ENCODE measurements at places on chromosomes 3 and 15.

- peak; percentile 75 for DNase-seq
Observed at GRCh38 chr15:22979238-22980188, 655 bp downstream of the CYFIP1 start.

- DNase-seq: no peak
Observed at GRCh38 chr3:103787164-103787871, 1352.5 kb downstream of the ZPLD1 start.

DNA sequence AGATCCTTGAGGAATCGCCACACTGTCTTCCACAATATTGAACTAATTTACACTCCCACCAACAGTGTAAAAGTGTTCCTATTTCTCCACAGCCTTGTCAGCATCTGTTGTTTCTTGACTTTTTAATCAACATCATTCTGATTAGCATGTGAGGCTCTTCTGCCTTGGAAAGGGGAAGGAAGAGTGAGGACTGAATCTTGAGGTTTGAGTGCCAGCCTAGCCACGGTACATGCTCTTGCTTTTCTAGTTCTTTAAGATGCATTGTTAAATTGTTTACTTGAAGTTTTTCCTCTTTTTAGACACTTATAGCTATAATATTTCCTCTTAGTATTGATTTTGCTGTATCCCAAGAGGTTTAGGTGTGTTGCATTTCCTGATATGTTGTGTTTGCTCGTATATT is 596.1 kb downstream of the OTOL1 start:
- DNase-seq: no peak

- peak; percentile 40 for DNase-seq
Observed at GRCh38 chr3:39808467-39809180, 785 bp upstream of the MYRIP start.

DNA sequence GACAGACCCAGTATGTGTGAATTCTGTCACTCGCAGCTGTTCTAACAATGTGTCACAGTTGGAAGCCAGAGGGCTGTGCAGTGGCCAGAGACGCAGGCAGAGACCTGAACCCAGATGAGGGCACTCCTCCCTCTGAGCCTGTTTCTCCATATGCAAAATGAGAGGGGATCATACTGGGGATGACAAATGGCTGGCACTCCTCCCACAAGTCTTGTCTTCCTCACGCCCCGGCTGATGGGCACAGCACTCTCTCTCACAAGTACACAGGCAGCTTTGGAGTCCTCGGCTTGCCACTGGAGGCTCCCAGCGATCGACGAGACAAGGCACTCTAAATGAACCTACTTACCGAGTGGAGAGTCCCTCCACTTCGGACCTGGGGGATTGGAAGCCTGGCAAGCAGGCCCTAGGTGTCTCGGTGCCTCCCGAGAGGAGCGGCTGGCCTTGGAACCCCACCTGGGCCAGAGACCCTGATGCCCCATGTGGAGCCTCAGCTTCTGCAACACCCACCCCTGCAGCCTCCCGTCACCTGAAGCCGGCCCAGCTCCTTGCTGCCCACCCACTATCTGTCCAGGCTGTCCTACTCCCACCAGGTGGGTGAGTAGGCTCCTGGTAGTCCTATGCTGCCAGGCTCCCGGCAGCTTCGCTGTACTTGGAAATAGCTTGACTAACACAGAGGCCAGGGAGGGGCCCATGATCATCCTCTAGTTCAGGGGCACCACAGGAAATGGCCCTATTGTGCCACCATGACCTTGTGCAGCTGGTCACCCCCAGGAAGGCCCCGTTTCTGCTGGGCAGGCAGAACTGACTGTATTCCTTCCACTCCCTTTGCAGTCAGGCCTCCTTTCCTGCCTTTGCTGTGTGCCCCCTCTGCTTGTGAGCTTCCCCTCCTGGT is 65.0 kb upstream of the IQSEC1 start:
- DNase-seq: no peak

DNA sequence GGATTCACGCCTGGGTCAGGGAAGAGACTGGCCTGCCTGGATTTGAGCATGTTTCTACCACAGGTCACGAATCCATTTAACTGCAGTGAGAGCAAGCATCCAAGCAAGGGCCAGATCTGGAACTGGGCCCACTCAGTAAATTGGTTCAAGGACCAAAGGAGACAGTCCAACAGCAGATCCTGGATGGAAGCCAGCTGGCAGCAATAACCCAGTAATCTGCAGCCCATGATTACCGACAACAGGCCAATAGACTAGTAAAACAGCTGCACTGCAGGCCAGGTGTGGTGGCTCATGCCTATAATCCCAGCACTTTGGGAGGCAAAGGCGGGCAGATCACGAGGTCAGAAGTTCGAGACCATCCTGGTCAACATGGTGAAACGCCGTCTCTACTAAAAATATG is 11.8 kb downstream of the SAMD7 start:
- DNase-seq: peak; percentile 41

DNA sequence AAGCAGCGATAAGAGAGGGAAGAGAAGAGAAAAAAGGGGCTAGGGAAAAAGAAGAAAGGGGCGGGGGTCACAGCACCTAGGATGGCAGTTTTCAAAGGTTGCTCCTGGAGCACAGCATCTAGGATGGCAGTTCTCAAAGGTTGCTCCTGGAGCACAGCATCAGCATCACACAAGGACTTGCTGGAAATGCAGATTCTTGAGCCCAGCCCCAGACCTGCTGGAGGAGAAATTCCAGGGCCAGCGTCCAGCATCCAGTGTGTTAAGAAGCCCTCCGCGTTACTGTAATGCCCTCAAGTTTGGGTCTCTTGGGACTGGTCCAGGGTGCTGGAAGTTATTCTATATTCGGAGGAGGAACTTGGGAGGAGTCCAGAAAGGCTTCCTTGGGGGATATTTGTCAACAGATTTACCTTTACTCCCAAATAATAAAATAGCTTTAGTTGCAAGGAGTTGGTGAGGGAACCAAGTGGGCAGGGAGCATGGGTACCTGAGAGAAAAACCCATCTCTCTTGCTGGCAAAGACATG is 519.4 kb downstream of the SHQ1 start:
- DNase-seq: no peak

GRCh38 chr3:65742914-65743313 is 295.8 kb downstream of the MAGI1 start:
- DNase-seq: no peak

GRCh38 chr15:33149919-33150318 is 44.6 kb downstream of the FMN1 start:
- peak; percentile 86 for DNase-seq

GRCh38 chr3:118472586-118472985 is 562.1 kb downstream of the IGSF11 start:
- DNase-seq: peak; percentile 28

- peak; percentile 88 for DNase-seq
Observed at GRCh38 chr15:66775127-66776105, 73.4 kb downstream of the SMAD6 start.

- DNase-seq: no peak
Observed at GRCh38 chr3:189099505-189100290, 72.1 kb upstream of the TPRG1 start.

- no peak for DNase-seq
Observed at GRCh38 chr15:56816781-56817180, 83.5 kb upstream of the ZNF280D start.

- no peak for DNase-seq
Observed at GRCh38 chr15:68403161-68403941, 28.6 kb downstream of the ITGA11 start.

DNA sequence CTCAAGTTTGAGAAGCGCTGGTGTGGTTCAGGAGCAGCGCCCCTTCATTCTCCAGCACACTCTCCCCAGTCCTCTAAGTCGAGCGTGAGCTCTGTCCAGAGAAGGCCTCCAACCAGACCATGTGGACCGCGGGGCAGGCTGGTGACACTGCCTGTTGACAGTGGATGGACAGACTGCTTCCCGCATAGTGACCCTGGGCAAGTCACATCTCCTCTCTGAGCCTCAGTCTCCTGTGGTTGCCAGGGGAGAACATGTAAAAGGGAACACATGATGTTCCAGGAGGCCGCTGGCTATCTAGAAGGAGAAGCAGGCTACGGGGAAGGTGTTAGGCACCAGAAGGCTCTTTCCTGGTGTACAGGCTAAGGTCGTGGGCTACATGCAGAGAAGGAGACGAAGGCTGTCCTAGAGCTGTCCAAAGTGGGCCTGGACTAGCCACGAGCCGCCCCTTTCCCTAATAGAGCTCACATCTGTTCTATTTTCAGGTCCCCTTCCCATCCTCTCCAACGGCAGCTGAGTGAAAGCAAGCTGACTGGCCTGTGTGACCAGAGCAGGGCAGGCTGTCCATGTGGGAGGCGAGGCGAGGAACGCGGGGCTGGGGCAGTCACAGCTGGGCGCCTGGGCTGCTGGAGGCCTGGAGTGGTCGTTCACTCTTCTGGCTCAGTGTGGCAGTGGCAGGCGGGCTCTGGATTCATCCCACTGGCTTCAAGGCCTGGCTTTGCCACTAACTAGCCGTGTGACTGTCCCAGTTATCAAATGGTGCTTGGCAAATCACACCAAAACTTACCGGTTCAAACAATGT is 11.1 kb downstream of the ISG20 start:
- DNase-seq: no peak

GRCh38 chr15:98443526-98443925 is 204.8 kb upstream of the IGF1R start:
- DNase-seq: no peak

DNA sequence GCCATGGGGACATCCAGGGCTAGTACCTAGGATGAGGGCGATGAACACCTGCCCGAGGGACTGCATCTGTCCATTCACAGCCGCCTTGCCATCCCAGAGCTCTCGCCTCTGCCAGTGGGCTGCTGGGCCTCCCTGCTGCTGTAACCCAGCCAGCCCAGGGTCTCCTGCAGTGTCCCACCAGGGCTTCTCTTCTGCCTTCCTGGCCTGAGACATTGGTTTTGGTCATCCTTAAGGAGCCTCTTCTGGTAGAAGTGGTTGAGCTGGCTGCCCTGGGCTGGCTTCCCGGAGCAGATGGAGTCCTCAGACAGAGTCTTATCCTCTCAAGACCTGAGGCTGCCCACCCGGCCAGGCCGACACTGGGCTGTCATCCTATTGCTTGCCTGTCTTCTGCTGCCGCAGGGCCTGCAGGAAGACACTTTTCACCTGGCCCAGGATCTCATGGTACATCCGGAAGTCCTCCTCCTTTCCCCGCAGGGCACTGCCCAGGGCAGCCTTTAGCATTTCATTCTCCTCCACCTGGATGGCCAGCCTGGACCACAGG is 6.1 kb upstream of the HHATL start:
- no peak for DNase-seq

- no peak for DNase-seq
Observed at GRCh38 chr3:145939431-145939830, 221.6 kb downstream of the PLOD2 start.

DNA sequence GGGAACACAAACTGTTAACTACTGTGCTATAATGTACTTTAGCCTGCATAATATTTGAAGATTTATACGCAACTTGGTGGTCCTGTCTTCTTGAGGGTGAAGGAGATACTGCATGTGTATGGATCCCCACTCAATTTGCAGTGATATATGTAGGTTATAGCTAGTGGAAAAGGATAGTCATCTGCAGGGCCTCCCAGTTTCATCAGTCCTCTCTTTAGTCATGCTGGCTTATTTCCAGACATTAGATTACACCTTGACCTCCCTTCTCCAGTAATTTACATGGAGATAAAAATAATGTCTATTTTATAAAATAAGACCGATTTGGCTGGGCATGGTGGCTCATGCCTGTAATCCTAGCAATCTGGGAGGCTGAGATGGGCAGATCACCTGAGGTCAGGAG is 3.7 kb downstream of the NR1D2 start:
- no peak for DNase-seq

DNA sequence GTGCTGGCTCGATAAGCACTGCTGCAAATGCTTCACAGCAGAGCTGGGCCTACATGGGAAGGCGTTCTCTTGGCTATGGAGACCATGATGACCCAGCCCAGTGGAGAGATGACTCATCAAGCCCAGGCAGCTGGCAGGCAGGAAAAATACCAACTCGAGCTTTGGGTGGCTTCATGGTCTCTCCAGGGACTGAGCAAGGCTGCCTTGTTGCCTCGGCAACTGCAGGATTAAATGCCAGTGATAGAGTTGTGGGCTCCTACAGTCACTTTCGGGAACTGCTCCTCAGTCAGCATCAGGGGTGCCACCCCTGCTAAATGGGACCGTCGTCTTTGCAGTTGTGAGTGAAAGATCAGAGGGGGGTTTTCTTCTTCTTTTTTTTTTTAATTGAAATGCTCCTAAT is 54.6 kb upstream of the MYZAP start:
- DNase-seq: peak; percentile 92

GRCh38 chr3:54572197-54572895 is 355.5 kb downstream of the LRTM1 start:
- peak; percentile 49 for DNase-seq

- peak; percentile 67 for DNase-seq
Observed at GRCh38 chr3:171753665-171754408, 56.4 kb downstream of the PLD1 start.

DNA sequence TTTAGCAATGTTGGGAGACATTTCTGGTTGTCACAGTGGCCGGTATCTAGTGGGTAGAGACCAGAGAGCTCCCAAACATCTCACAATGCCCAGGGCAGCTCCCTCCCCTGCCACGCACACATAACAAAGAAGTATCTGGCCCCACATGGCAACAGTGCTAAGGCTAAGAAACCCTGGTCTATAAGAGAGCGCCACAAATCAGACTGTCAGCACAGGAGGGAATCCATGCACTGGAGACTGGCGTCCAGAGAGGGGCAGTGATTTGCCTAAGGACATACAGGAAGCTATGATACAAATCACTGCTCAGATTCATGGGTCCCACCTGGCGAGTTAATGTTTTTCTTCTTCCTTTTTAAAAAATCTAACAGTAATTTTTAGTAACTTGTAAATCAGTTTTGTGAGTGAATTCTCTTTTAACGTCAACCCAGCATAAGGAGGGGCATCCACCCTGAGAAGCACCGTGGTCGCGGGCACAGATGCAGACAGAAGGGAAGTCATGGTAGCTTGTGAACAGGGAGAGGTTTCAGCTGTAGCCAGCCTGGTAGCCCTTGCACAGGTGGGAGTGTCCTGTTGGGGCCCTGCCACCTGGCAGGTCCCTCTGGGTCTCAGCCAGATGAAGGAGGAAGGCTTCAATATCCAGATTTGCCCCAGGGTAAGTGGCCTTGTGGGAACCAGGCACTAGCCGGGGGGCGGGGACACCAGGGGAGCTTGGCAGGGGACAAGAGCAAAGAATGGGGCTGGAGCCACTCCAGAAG is 8.7 kb downstream of the ISG20 start:
- DNase-seq: no peak

GRCh38 chr3:27533718-27534573 is 49.8 kb upstream of the SLC4A7 start:
- DNase-seq: peak; percentile 98

- peak; percentile 96 for DNase-seq
Observed at GRCh38 chr3:128075522-128076482, 23.6 kb downstream of the SEC61A1 start.

DNA sequence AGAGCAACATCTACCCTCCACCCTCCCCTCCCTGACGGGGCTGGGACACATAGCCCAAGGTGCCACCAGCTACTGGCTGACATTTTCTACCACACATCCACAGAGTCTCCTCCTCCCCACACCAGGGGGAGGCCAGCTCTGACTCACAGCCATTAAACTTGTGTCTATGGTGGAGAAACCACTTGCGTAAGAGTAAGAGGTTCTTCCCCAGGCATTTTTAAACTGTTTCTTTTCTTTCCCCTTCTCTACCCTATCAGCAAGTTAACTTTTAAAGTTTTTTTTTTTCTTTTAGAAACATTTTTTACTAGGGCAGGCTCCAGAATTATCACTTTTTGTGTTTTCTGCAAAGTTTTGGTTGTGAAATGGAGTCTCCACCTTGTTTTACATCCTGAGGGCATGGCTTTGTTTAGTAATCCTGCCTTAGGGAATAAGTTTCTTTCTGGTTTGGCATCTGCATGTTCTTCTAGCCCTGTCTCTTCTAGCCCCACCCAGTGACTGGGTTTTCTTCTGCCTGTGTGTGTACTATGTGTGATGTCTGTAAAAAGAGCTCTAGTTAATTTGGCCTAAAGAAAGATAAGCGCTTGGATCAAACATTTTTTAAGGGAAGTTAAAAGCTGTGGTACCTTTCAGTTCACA is 148.8 kb upstream of the GADL1 start:
- DNase-seq: no peak

All from astrocyte of the hippocampus (primary cell).